ENCODE measurements at places on chromosomes 6 and 20.

DNA sequence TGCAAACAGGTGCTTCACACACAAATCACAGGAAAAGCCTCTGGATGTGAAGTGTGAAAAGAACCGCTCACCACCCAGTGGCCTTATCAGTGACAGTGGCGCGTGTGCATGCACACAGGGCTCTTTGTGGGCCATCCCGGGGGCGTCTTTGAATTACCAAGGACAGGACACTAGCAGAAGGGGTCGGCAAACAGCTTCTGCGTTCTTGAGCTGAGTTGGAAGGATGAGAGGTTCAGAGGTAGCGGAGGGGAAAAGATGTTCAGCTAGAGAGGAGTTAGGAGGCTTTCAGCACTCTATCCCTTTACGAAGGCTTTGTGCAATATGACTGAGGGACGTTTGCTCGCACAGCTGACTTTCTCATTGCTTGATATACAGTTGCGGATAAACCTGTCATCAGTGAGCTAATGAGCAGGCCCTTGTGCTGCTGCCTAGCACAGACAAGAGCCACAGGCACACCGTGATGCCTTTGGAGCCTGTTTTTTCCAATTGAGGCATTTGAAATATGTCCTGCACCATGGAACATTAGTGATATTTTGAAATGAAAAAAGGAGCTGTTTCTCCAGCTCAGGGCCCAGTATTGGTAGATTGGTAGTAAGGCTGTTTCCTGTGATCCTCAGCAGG lies 83.1 kb downstream of the IYD start:
- DNase-seq = no peak

DNA sequence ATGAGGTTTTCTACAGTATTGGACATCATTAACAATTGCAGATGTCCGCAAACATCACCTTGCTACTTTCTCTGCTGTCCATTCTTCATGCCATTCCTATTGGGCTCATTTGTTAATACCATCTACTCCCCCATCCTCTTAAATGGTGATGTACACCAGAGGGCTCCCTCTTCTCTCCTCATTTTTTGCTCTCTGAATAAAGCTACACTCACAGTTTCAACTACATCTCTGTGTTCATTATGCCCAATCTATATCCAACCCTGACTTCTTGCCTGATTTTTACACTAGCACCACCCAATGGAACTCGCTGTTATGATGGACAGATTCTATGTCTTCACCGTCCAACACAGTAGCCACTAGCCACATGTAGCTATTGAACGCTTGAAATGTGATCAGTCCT lies 288.1 kb upstream of the ID4 start:
- DNase-seq = no peak

DNA sequence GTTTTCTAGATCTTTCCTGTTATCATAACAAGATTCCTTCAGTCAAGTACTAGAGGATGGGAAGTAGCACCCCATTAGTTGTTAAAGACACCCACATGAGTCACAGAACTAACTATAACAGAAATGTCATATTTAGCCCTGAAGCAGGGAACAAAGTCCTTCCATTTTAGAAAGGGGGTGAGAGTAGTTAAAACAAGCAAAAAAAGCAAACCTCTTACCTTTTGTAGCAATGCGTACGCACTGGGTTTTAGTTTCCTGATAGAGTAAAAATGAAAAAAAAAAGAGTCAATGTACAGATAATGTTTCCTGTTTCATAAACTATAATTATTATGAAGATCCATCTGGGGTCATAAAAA lies 163.7 kb upstream of the THEMIS start:
- DNase-seq = no peak

DNA sequence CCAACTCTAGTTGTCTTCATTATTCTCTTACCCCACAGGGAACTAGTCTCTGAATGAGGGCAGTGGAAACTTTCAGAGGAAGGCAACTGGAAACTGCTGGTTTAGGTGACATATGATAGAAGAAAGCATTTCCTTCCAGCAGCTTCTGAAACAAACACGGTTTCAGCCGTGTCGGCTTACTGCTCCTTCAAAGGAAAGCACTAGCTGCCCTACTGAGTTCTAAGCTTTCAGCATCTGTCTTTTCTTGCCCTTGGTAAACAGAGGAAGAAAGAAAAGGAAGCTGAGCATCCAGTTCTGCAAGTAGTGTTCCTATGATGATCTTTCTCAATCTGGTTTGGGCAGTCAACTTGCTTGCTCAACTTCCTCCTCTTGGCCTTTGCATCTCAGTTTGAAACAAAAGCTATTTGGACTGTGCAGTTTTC lies 117.5 kb upstream of the CEP85L start:
- no peak for DNase-seq

- no peak for DNase-seq
These were observed 82.1 kb downstream of the ADAT2 start for GRCh38 chr6:143368426-143368825.

- no peak for DNase-seq
These were observed 8.0 kb upstream of the SIM1 start for GRCh38 chr6:100472674-100473073.

- DNase-seq = no peak
These were observed 456.7 kb downstream of the NKAIN2 start for GRCh38 chr6:124260337-124260736.

- no peak for DNase-seq
These were observed 119.8 kb downstream of the PDE7B start for GRCh38 chr6:135971351-135971750.

DNA sequence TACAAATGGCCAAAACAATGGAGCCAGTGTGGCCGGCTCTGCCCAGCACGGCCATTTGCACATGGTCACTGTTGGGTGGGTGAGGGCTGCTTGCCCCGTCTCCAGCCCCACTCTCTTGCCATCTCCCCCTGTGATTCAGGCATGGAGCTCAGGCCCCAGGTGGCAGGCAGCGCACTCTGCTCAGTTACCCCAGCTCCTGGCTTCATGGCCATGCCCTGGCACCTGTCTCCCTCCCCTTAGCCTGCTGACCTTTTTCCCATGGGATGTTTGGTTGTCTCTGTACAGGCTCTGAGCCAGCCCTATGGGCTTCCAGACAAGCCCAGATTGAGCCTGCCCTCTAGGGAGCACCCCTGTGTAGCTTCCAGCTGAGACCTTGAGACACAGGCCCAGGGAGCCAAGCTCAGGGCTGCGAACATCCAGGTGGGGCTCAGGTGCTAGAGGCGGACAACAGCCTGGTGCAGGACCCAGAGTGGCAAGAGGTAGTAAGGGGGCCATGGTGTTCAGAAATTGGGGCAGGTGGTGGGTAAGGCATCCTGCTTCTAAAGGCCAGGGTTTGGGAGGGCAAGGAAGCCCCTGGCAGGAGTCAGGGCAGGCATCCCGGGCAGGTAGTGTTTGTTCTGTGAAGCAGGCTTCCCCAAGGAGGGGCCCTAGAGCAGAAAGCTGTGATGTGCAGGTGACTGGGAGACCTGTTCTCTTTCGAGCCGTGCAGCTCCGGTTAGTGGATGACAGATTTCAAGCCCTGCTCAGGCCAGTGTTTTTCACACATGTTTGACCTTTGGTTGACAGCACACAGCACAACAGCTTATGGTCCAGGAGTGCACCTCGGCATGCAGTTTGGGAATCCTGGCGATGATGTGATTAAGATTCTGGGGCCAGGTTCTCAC lies 17.7 kb downstream of the SYNJ2 start:
- no peak for DNase-seq

- DNase-seq = no peak
These were observed 200.0 kb downstream of the LY86 start for GRCh38 chr6:6788394-6789032.

DNA sequence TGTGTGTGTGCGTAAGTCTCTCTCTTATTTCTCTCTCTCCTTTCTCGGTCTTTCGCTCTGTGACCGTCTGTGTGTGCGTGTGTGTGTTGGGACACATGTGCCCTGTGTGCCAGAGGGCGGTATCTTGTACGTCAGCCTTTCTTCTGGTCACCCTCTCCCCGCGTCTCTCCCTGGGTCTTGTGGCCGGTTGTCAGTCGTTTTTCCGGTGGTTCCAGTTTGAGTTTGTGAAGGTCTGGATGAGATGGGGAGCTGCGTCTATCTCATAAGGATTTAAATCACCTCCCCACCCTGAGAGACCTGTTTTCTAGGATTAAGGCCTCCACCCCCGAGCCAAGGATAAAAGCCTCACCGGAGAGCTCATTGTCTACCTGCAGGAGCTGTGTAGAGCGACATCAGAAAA lies 295.5 kb upstream of the ZNF337 start:
- DNase-seq = no peak

DNA sequence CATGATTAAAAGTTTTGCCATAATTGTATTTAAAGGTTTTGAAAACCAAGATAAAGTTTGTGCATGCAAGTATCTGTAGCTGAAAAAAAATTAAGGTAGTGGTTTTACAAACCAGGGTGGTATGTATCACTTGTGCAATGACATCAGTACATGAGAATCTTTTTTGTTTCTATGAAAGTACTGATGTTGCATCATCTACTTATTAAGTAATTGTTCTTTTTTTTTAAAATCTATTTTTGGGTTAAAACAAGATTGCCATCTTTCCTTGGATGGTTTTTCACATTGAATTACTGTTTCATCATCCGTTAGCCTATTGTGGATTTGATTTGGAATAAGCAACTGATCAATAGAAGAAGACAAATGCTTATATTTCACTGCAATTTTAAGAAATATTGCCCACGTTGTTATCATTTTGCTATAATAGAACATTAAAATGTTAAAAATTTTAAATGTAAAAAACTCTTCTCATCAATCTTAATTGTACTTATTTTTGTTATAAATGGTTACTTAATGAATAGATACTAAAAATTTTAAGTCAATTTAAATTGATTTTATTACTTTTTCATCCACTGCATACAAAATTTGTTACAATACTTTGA lies 39.8 kb upstream of the TAGAP start:
- DNase-seq = no peak

DNA sequence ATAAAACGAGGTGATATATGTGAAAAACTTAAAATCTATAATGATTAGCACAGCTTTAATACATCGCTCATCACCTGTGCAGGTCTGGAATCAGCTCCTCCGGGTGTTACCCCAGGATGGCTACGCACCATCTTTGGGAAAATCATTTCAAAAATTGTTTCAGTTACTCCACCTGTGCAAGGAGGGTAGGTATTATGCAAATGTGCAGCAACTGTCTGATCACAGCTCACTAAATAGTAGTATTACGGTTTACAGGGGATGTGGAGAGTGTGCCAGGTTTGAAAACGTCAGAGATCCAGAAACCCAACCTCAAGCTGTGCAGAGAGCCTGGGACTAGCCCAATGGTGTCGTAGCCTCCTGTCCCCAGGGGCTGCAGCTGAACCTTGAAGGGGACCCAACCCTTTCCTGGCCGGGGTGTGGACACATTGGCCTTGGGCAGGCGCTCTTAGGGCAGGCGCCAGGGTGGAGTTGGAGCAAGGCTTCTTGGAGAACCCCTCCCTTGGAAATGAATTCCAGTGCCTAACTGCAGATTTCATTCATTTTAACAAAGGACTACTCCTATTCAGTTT lies 24.2 kb upstream of the SGK1 start:
- DNase-seq = no peak

DNA sequence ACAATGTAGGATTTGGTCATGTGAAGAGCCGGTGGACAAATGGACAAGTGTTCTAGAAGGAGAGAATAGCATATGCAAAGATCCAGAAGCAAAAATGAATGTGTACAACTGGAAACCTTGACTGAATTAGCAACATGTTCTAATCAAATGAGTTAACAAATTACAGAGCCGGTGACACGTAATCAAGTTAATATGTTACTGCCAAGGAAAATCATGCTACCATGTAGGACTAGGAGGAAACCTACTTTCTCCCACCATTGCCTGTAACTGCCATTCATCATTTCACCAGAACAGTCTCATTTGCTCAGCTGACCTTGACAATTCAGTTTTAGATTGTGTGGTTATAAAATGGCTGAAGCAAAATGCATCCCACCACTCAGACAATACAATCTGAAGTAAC lies 179.4 kb downstream of the KIF16B start:
- no peak for DNase-seq

GRCh38 chr6:11596640-11597237 lies 59.2 kb downstream of the TMEM170B start:
- no peak for DNase-seq

GRCh38 chr6:111477481-111477938 lies 5.5 kb downstream of the REV3L start:
- DNase-seq = no peak

GRCh38 chr20:57913156-57913930 lies 203.5 kb upstream of the PMEPA1 start:
- DNase-seq = peak; percentile 39

DNA sequence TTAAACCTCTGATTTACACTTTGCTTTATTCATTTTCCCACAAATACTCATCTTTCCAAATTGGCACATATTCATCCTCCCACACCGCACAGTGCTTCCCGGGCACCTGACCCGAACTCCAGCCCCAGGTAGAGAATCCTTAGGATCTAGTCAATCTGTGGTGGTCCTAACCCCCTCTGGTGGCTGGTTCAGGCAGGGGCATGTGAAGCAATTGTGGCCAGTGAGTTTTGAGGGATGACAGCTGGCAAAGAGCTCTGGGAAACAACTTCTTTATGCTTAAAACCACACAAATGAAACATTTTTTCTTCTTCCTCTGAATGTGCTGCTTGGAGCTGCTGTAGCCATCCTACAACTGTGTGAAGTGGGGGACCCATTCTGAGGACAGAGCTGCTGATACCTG lies 54.7 kb downstream of the ELOVL5 start:
- DNase-seq = no peak

DNA sequence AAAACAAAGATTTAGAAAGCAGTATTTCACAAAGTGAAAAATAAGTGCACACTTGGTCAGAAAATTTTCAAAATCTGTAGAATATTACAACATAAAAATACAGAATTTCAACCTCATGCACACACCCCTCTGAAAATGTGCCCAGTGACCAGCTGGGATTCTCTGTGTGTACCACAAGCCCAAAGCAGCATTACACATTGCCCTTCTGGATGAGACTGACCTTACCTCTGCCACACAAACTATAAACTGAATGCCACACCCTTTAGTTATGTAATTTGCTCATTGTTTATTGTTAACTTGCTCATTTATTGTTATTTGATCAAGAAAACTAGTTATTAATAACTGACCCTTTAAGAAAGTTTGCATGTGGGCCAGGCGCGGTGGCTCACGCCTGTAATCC lies 303.0 kb downstream of the FOXC1 start:
- no peak for DNase-seq

- no peak for DNase-seq
These were observed 78.2 kb downstream of the FBXO5 start for GRCh38 chr6:152904678-152905077.

GRCh38 chr6:113644861-113645575 lies 212.1 kb upstream of the MARCKS start:
- no peak for DNase-seq

GRCh38 chr6:107488875-107489635 lies 862 bp upstream of the SOBP start:
- no peak for DNase-seq

- DNase-seq = no peak
These were observed 689.3 kb downstream of the HACE1 start for GRCh38 chr6:104170401-104170800.
